ENCODE measurements at places on chromosomes 3 and 15. TPM values are rescaled to one million over a fixed set of nuclear protein-coding genes. Genes with fewer than 3 reads are reported as not detected.

The PATL2 gene
- 62.8 TPM for total RNA-seq

The GPR62 gene
- total RNA-seq = not detected

- H3K4me3 ChIP-seq = no peak overlapping the region
- H3K27me3 ChIP-seq = no peaks in the 10 kb centered on the region
- H3K4me1 ChIP-seq = no peaks in the 10 kb centered on the region
- H3K36me3 ChIP-seq = no peaks in the 10 kb centered on the region
- H3K27ac ChIP-seq = no peak overlapping the region
These were observed 7.4 kb upstream of the OR5H2 start for GRCh38 chr3:98274914-98275313.

- no peak overlapping the region for H3K4me3 ChIP-seq
- no peak overlapping the region for H3K27ac ChIP-seq
- no peaks in the 10 kb centered on the region for H3K36me3 ChIP-seq
- no peak for DNase-seq
- H3K27me3 ChIP-seq = no peaks in the 10 kb centered on the region
These were observed 268.0 kb upstream of the TBL1XR1 start for GRCh38 chr3:177465257-177465642.

DNA sequence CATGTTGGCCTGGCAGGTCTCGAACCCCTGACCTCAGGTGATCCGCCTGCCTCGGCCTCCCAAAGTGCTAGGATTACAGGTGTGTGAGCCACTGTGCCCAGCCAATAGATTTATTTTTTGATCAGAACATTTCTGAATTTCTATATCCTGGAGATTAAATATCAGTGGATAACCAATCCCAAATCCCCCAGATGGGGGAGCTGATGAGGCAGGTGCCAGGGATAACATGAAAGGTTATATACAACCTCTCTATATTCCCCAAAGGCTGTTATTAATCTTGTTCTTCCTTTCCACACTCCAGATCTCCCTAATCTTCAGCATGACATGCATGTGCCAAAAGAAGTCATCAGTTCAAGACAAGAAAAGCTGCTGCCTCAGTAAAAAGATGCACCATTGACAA, 112.3 kb downstream of the WDR76 start:
- no peaks in the 10 kb centered on the region for H3K36me3 ChIP-seq
- H3K4me1 ChIP-seq = no peaks in the 10 kb centered on the region
- no peak for DNase-seq
- no peaks in the 10 kb centered on the region for H3K27me3 ChIP-seq

The MESP1 gene
- 0.53 TPM for total RNA-seq

The ITPR1 gene
- 72.4 TPM for total RNA-seq

The ADAMTS7 gene
- total RNA-seq = not detected

The DIPK2A gene
- 22.8 TPM for total RNA-seq

The HTR3E gene
- not detected for total RNA-seq

DNA sequence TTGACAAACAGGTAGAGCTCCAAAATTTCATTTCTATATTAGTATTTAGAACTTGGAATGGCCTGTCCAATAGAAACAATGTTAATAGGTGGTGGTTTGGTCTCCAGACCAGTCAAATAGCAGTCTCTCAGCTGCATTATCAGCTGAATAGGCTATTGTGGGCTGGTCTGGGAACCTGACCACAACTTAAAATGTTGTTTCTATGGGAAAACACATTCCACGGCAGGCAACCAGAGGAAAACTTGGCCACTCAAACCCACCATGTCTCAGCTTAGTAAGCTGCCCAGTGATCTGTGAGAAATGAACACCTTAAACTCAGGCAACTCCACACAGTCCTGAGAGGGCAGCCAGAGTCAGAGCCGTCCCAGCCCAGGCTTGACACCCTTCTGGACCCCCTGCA, 20.4 kb downstream of the FBN1 start:
- H3K36me3 ChIP-seq = no peaks in the 10 kb centered on the region
- H3K27ac ChIP-seq = no peak overlapping the region
- no peak overlapping the region for H3K4me3 ChIP-seq

DNA sequence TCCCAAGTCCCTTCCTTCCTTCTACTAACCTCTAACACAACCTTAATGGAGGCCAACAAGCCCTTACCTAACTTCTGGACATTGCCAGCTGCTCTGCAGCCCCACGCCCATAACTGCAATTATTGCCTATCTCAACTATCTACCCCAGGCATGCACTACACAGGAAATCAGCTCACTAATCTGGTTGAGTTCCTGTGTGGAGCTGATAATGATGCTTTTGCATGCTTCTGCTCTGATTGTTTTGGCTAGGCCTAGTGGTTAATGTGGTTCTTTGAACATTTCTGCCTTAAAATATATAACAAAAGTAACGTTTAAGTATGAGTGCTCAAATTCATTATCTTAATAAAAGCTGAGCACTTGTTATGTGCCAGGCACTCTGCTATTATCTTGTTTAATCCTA, 463.9 kb downstream of the MFSD1 start:
- no peak overlapping the region for H3K4me3 ChIP-seq
- no peaks in the 10 kb centered on the region for H3K4me1 ChIP-seq
- H3K27me3 ChIP-seq = no peaks in the 10 kb centered on the region
- no peak for DNase-seq
- no peak overlapping the region for H3K27ac ChIP-seq
- H3K36me3 ChIP-seq = no peaks in the 10 kb centered on the region

Measured in CD4-positive, alpha-beta memory T cell (primary cell).